ENCODE measurements at places on chromosomes 1 and 21. TPM values are rescaled to one million over a fixed set of nuclear protein-coding genes. Genes with fewer than 3 reads are reported as not detected.

Gene CR1L
- total RNA-seq, result not detected

Gene ELF3
- total RNA-seq, result 8.5 TPM

Gene FCMR
- 2.5 TPM for total RNA-seq

Gene HSPG2
- 239 TPM for total RNA-seq

Gene LCE1B
- not detected for total RNA-seq

Gene SYNC
- 7.3 TPM for total RNA-seq

Gene ICOSLG
- 2.9 TPM for total RNA-seq

Gene RIMS3
- 2.1 TPM for total RNA-seq

Gene UBE2U
- not detected for total RNA-seq

Gene KRTAP13-2
- not detected for total RNA-seq

Gene GPX7
- total RNA-seq, result 41.5 TPM

Gene CELA2B
- total RNA-seq, result not detected

Gene CLDN17
- not detected for total RNA-seq

Gene CD48
- 3.5 TPM for total RNA-seq

Gene LRRC8C
- total RNA-seq, result 11.0 TPM
